ENCODE measurements at places on chromosomes 3 and 15.

DNA sequence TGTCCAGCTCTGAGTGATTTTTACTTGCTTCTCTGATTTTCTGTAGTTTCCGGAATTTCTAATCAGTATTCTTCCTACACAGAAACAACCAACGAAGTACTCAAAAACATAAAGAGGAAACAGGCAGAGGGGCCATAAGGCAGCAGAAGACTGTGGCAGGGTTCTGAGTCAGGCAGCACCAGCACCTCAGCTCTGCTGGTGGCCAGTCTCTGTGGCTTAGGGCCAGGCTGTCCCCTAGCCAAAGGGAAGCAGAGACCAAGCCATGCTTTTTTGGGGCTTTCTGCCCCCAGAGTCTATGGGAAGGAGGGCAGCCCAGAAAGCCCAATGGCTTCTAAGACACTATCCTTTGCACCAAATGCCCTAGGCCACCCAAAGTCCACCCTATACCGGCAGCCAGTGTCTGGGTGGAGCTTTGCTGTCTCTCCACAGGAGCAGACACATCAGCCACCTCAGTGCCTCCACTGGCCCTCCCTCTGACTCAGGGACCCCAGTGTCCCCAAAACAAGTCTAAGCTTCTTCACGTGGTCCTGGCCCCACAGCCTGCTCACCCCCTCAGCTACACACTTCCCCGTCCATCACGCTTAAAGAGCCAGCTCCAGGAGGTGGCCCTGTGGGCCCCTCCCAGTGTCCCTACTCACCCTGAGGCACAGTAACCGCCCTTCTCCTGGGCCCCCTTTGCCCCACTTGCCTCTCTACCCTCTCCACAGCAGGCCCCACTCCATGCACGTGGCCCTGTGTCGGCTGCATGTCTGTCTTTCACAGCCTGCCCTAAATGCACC is 46.2 kb downstream of the CCDC12 start:
- peak; percentile 50 for DNase-seq

DNA sequence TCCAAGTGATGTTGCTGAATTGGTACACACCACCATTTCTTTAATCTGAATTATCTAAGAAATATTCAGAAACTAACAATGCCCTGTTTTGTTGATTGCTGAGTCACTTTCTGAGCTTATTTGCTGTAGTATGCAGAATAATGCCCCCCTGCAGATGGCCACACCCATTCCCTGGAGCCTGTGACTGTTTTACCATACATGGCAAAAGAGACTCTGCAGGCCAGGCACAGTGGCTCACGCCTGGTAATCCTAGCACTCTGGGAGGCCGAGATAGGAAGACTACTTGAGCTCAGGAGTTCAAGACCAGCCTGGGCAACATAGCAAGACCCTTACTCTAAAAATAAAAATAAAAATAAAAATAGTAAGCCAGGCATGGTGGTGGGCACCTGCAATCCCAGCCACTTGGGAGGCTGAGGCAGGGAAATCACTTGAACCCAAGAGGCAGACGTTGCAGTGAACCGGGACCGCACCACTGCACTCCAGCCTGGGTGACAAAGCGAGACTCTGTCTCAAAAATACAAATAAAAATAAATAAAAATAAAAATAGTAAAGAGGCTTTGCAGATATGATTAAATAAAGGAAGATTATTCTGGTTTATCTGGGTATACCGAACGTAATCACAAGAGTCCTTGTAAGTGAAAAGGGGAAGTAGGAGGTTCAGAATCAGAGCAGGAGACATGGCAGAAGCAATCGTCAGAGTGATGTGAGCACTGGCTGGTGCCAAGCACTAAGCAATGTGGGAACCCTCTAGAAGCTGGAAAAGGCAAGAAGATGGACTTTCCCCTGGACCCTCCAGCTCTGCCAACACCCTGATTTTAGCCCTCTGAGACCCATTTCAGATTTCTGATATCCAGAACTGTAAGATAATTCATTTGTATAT is 19.0 kb downstream of the PCYT1A start:
- DNase-seq, result no peak

DNA sequence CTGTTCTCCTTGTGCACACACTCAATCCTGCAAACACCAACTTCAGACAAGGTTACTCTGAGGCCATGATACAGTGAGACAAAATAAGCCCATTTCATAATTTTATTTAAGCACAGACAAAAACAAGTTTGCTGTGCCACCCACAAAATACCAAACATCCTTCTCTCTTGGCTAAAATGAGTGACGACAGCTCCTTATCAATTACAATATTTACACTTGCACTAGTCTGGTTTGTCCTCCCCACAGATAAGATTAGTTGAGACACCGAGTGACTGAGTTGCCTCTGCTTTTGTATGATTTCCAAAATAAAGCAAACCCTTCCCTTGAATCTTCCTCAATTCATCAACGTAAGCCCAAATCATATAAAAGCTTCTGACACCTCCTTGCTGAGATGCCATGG is 233.5 kb upstream of the ATP10A start:
- no peak for DNase-seq

GRCh38 chr3:16524196-16524595 is 10.7 kb upstream of the RFTN1 start:
- DNase-seq, result no peak

GRCh38 chr3:25378786-25379311 is 49.2 kb upstream of the RARB start:
- no peak for DNase-seq

DNA sequence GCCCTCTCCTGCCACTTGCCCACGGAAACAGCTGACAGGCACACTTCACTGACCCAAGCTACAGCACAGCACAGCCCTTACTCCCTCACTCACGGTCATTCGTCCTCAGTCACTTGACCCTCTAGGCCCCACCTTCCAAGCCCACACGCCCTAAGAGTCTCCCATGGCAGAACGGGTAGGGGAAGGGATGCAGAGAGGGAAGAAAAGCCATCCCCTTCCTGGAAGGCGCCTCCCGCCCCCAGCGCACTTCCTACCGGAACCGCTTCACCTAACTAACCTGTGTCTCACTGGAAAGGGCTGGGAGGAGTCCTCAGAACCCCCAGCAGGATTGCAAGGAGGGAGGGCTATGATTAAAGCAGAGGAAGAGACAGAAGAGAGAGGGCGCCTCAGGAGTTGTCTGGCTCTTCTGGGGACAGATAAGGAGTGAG is 22.9 kb downstream of the EPHB3 start:
- no peak for DNase-seq

DNA sequence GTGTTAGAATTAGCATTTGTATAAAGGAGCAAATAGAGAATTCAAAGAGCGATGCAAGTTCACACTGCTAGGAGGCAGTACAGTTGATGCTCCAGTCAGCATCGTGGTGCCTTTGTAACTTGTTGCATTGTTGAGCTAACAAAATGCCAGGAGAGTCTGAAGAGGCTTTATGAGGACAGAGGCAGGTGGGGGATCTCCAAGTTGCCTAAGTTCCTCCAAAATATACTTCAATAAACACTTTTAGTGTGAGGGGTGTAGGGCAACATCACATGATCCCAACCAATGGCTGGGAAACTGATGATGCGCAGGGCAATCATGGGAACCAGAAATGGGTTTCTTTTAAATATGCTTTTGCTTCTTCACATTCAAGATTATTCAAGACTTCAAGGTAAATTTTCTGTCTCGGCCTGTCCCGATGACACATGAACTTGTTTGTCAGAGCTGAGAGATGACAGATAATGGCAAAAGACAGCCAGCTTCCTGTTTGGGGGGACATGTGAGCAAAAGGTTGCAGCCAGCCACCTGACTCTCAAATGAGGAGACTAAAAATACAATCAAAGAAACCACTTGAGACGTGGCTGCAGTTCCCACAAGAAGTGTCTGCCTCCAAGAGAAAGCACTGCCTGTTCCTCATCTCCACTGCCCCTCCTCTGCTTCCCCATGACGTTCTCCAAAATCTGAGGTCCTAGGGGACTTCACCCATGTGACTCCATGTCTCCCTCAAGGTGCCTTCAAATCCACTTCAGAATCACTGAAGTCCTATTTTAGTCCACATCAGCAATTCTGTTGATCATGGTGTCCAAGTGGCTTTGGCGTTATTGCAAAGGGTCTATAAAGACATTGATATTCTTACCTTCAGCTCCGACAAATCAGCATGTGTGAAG is 39.3 kb downstream of the KLHL6 start:
- DNase-seq, result no peak

- no peak for DNase-seq
Observed at GRCh38 chr3:69324362-69325025, 61.4 kb downstream of the FRMD4B start.

DNA sequence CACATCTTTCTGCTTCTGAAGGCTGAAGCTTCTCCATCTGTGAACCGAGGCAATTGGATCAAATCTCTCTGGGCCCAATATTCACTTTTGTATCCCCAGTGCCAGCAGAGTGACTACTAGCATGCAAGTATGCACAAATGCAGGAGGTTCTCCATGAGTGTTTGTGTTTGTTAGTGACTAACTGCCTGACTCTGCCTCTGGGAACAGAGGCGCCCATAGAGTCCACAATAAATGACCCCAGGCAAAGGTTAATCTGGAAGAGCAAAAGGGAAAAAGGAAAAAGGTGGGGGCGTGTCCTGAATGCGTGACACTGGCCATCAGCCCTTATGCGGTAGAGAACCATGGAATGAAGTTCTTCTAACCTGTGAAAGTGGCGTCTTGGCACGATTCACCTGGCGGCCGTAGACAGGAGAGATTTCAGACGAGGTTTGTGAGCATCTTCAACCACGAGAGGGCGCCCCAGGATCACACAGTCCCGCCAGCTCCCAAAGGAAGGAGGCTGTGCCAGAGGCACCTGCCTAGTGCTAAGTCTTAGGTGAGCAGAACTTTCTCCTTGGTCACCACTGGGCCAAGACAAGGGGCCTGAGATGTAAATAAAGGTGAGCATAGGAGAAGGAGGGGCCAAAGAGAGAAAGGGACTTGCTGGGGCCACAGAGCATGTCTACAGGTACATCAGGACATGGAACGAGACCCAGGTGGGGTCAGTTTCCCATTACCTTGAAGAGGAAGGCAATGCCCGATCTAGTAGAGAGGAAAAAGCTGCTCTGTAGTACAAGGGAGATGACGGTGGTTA is 44.2 kb downstream of the RBPMS2 start:
- peak; percentile 80 for DNase-seq

DNA sequence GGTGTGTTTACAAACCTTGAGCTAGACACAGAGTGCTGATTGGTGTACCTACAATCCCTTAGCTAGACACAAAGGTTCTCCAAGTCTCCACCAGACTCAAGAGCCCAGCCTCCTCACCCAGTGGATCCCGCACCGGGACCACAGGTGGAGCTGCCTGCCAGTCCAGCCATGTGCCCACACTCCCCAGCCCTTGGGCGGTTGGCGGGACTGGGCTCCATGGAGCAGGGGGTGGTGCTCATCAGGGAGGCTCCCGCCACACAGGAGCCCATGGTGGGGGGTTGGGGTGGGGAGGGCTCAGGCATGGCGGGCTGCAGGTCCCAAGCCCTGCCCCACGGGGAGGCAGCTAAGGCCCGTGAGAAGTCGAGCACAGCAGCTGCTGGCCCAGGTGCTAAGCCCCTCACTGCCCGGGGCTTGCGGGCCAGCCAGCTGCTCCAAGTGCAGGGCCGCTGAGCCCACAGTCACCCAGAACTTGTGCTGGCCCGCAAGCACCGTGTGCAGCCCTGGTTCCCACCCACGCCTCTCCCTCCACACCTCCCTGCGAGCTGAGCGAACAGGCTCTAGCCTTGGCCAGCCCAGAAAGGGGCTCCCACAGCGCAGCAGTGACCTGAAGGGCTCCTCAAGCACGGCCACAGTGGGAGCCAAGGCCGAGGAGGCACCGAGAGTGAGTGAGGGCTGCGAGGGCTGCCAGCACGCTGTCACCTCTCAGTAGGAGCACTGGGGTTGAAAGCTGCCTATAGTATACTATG is 43.7 kb downstream of the CASR start:
- DNase-seq, result no peak

DNA sequence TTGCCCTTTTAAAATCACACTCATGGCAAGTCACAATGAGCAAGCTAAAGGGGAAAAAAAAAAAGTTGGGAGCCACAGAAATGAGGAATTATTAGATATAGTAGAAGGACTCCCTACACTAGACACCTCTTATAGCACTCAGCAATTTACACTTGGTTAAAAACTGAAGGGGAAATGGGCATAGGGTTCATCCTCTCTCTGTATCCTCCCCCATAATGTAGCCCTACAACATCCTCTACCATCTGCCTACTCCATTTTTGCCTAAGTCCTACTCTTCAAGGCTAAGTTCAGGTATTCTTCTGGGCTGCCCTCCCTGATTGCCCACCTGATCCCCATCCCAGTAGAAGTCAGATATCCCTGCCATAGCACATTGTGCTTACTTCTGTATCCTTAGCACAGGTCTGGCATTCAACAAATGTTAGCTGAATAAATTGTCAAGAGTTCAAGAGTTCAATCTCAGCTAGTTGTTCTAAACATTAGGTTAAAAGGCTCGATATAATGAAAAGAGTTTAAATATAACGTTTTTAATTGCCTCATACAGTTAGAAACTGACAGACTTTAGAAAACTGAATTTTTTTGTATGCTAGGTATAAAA is 14.5 kb downstream of the SETD2 start:
- no peak for DNase-seq

- no peak for DNase-seq
Observed at GRCh38 chr3:72418244-72418643, 430.0 kb downstream of the SHQ1 start.

GRCh38 chr15:62883938-62884479 is 158.5 kb upstream of the TPM1 start:
- DNase-seq, result no peak

DNA sequence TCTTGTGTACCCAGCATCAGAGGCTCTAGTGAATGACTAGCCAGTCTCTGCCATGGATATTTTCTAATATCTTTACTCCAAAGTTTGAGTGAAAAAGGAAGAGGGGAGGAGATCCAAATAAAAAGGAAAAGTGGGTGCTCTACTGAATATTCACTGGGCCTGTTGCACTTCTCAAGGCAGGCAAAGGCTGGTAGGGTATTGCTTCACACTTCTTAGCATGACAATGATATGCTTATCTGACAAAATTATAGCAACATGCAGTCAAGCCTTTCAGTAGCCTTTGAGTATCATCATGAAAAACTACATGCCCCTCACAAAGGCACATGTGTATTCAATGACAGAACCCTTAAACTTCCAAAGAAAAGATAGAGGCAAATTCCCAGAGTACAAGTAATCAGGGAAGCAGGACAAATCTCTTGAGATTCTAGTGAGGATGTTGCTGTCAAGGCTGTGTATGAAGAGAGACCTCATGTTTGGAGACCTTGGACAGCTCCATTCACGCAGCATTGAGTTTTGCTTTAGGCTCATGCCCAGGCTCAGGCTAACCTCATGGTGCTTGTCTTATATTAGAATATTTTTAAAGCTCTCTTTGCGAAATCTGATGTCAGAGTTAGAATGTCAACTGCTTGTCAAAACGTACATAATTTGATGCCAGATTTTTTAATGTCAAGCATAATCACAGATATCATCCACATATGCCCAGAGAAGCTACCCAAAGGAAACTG is 506.9 kb downstream of the OCA2 start:
- no peak for DNase-seq

DNA sequence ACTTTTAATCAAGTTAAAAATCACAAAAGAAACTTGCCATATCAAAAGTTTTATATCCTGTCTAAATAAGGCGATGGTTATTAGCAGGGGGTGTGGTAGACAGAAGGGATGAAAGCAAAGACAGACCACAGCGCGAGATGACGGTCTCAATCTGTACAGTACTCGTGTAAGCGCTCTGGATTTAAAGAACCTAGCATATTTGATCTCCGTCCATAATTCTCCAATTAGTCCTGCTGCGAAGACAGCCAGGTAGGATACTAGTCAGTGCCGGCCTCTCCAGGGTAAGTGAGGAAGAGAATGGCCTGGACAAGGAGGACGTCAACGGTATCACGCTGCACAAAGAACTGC is 701 bp downstream of the SGO1 start:
- peak; percentile 6 for DNase-seq

- no peak for DNase-seq
Observed at GRCh38 chr15:83462026-83462425, 14.9 kb downstream of the SH3GL3 start.

Measured in left lung (tissue), 14 donors.